ENCODE measurements at places on chromosomes 1 and 21. TPM values are rescaled to one million over a fixed set of nuclear protein-coding genes. Genes with fewer than 3 reads are reported as not detected.

The TMIGD3 gene
- total RNA-seq: not detected

The AGL gene
- total RNA-seq: 0.70 TPM

GRCh38 chr1:35574655-35575415 lies 1.7 kb downstream of the TFAP2E start:
- DNase-seq: no peak

DNA sequence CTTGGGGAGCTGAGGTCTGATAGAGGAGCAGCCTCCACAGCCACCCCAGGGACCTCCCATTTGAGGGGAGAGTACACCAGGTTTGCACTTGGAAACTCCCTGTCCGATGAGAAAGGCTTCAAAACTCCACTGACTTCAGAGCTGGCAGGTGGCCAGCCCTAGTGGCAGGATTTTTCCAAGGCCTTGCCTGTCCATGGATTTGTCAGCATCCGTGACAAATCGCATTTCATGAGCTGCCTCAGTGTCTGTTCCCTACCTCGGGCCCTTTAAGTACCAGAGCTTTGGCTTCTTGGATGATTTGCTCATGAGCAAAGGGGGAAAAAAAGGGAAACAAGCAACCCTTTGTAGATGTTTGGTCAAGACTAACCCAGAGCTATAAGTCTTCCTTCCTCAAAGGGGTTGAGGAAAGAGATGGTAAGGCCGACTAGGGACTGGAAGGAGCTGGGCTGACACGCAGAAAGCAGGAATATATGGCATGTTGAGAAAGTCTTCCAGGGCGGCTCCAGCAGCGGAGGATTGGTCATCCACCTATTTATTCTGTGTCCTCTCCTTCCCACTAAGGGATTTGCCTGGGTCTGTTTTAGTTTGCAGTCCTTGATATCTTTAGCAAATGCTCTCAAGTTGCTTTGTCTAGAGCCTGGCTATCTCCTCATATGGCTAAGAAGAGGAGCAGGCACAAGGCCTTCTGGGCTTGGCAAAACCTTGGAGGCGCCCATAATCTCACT lies 2.7 kb upstream of the HSPG2 start:
- peak; percentile 87 for DNase-seq

All from Caki2 (cell line).